ENCODE measurements at places on chromosomes 12 and 14.
A peak's percentile ranks its signal among the peaks of the same experiment; 100 is the strongest.

DNA sequence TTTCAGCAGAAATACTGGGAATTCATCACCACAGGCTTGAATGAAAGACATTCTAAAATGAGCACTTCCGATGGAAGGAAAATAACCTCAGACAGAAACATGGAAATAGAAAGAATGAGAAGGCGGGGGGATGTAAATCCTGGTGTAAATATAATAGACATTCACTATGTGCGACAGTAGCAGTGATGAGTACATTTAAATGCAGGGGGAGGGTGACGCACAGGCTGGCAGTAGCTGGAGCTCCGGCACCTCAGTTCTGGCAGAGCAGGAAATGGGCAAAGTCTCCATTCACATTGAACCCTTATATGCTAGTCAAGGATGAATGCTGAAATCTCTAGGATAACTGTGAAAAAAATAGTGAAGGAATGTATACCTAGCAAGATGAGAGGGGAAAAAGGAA lies 172.7 kb upstream of the C14orf180 start:
- DNase-seq: no peak

GRCh38 chr14:55130196-55130550 lies 1.1 kb downstream of the LGALS3 start:
- DNase-seq: no peak

DNA sequence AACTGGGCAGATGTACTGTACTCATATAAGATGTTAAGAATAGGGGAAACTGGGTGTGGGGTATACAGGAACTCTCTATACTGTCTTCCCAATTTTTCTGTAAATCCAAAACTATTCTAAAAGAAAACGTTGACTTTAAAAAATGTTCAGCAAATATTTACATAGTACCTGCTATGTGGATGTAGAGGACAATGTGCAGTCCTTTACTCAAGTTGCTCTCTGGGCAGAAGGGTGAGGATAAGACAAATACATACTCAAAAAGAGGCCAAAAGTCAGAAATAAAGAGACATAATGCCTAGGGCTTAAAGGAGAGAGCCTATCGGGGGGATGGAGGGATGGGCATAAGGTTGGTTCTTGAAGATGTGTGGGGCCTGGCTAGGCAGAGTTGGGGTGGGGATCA lies 44.7 kb downstream of the PPP1R36 start:
- no peak for DNase-seq

DNA sequence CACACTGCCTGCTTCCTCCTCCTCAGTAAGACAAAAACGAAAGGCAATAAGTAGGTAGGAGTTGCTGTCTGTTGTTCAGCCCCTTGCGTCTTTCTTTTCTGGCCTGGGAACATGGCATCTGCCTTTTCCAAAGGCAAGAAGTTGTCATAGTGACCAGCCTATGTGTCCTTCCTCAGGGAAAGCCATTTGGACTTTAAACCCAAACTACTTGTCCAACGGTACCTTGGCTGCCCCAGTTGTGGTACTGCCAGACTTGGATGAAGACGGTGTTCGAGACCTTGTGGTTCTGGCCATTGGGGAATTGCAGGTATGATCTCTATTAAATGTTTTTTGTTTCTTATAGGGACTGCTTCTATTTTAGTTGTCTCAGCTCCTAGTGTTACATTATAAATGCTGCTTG lies 18.5 kb downstream of the FAM234B start:
- no peak for DNase-seq

- DNase-seq: no peak
Measured at GRCh38 chr12:4251216-4251891, 22.2 kb upstream of the CCND2 start.

DNA sequence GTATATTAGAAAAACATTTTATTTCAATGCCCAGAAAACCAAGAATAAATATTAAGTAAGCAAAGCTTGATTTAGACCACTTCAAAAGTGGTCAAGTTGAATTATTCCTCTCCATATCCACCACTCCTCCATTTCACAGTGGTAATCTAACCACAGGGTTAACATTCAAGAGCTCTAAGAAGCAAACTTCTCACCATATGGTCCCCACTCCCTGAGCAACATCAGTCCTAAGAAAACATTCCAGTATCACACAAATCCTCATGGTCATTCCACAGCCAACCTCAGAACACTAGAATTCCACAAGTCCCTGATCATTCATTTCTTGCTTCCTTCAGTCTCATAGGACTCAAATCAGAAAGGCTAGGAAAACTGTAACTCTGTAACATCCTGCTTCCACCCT lies 47.9 kb downstream of the ST8SIA1 start:
- no peak for DNase-seq

GRCh38 chr12:68235576-68235975 lies 10.0 kb upstream of the IL26 start:
- peak; percentile 11 for DNase-seq

GRCh38 chr12:128693115-128693514 lies 130.6 kb downstream of the SLC15A4 start:
- no peak for DNase-seq

DNA sequence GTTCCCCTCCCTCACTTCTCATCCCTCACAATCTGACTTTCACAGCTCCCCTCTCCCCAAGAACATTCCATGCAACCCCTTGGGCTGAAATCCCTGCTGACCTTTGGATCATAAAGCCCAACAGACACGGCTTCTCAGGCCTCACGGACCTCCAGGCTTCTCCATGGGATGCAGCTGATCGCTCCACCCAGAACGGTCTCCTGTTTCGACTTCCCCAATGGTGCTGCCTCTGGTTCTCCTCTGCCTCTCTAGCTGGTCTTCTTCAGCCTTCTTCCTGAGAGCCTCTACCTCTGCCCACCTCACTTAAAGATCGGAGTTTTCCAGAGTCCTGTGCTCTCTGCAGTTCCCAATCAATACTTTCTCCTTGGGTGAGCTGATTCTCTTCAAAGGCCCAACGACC lies 17.8 kb upstream of the PRMT8 start:
- DNase-seq: no peak

GRCh38 chr14:75709207-75709812 lies 48.3 kb downstream of the TTLL5 start:
- DNase-seq: peak; percentile 71

GRCh38 chr14:76078501-76078900 lies 73.2 kb upstream of the GPATCH2L start:
- no peak for DNase-seq

GRCh38 chr12:2548081-2548480 lies 246.7 kb upstream of the FKBP4 start:
- no peak for DNase-seq

- peak; percentile 10 for DNase-seq
Measured at GRCh38 chr12:32843528-32844095, 53.0 kb downstream of the PKP2 start.

- no peak for DNase-seq
Measured at GRCh38 chr12:31880340-31880739, 78.9 kb upstream of the RESF1 start.
